NCI-H1105 treated with DMSO at 0.1 percent for 48 hours (cell line): ENCODE measurements at places on chromosomes 16 and 17.
A peak's percentile ranks its signal among the peaks of the same experiment; 100 is the strongest.

- DNase-seq, result no peak
Observed at GRCh38 chr16:71201054-71201453, 29.5 kb downstream of the HYDIN start.

- DNase-seq, result peak; percentile 22
Observed at GRCh38 chr17:47276868-47277267, 23.2 kb downstream of the ITGB3 start.

DNA sequence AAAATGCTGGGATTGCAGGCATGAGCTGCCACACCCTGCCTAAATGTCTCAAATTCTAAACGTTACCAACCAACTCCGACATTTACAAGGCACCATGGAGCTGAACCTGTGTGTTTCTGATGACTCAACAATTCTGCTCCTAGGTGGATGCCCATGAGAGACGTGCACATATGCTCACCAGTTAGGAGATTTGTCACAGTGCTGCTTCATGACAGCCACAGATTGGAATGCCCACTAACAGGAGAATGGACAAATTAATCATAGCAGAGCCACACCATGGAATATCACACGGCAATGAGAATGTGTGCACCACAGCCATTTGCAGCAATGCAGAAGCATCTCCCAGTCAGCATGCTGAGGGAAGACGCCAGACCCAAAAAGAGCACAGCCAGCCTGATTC is 8.0 kb upstream of the KCNG4 start:
- no peak for DNase-seq

GRCh38 chr17:50439008-50439407 is 13.0 kb downstream of the ACSF2 start:
- no peak for DNase-seq

DNA sequence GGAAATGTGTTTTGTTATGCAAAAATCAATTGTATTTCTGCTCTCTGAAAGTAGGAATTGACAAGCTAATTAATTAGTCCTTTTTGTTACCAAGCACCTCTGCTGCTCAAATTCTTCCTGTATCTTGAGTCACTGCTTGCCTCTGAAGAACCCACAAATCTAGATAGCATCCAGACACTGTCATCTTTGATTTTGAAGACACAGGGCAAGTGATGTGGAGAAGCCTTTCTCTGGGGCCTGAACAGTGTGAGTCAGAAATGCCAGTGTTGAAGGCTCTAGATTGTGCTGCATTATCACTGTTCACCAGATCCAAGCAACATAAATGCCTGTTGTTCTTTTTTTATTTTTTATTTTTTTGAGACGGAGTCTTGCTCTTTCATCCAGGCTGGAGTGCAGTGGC is 10.9 kb upstream of the ST6GALNAC1 start:
- DNase-seq, result no peak

DNA sequence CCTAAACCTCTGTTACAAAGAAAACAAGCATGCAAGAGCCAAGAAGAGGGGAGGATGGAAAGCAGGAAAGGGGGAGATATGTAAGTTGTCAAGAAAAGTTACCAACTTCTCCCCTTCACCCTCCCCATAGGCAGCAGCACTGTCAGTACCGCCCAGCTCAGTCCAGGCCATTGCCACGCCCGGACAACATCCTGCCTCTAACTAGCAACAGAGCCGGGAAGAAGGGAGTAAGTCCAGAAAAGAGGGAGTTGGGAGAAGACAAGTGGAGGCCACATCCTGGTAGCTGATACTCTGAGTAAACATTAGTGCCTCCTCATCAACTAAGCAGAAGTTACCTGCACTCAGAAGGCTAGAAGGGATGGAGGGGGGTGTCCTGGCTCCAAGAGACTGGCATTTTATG is 113.6 kb downstream of the SMG6 start:
- no peak for DNase-seq

GRCh38 chr17:4053596-4053995 is 89.2 kb downstream of the ZZEF1 start:
- no peak for DNase-seq

GRCh38 chr17:6642592-6642991 is 1.7 kb downstream of the TXNDC17 start:
- no peak for DNase-seq

DNA sequence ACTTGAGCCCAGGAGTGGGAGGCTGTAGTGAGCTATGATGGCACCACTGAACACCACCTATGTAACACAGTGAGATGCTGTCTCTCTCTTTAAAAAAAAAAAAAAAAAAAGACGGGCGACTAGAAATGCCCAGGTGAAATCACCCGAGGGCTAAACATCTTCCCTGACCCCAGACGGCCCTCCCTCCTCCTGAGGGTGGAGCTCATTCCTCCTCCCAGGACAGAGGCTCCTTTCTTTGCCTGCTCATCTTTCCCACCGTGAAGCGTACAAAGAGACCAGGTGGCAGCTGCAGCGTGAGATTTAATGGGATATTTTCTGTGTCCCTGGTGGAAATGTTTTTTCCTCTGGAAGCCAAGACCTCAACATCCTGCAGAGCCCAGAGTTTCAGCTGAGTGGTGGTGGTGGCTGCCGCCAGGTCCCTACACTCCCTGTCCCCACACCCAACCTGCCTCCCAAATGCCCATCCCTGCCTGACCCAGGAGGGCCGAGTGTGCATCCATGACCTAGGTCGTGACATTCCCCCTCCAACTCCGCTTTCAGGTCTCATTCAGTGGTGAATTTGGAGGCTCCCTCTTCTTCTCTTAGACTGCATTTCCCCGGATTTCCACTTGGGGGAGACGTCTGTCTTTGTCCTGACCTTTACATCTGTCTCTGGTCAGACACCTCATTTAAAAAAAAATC is 14.4 kb upstream of the GPRC5B start:
- peak; percentile 34 for DNase-seq

DNA sequence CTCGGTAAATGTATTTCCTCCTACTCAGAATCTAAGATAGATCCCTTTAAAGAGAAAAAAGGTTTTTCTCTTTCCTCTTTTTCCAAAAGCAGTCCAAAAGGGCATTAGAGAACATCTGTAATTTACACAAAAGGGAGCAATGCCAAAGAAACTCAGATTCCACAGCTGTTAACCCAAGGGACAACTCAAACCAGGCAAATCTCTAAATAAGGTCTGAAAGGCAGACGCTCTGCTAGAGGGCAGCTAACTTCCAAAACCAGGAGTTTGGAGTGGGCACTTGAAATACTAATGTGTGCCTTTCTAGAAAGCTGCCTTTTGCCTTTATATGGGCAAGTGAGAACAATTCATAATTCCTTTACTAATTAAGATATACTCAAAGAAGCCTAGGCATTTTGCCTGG is 435.7 kb downstream of the ZFHX3 start:
- no peak for DNase-seq

GRCh38 chr17:17751489-17752088 is 70.3 kb downstream of the RAI1 start:
- no peak for DNase-seq

- no peak for DNase-seq
Observed at GRCh38 chr16:56688762-56689161, 6.5 kb downstream of the MT1X start.

GRCh38 chr16:81846105-81846504 is 67.0 kb downstream of the PLCG2 start:
- no peak for DNase-seq

GRCh38 chr17:12407495-12408252 is 258.0 kb upstream of the MYOCD start:
- no peak for DNase-seq

DNA sequence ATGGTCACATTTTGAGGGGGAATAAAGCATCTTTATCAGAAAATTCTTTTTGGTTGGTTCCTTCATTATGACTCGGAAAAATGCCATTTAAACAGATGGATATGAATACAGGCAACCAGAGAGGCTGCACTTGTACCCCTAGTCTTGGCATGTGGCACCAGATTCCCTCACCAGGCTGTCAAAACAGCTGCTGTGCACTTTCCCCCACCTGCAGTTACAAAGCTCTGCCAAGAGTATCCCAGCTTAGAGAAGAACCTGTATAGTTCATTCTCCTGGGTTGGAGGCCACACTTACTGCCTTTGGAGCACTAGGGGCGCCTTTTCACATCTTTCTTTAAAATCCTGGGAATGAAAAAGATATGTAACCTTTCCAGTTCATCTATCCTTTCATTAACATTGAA is 190.3 kb downstream of the KIF2B start:
- DNase-seq, result no peak

- DNase-seq, result no peak
Observed at GRCh38 chr17:51012538-51012937, 108.1 kb downstream of the SPAG9 start.

GRCh38 chr16:87141402-87141801 is 175.8 kb downstream of the C16orf95 start:
- no peak for DNase-seq

DNA sequence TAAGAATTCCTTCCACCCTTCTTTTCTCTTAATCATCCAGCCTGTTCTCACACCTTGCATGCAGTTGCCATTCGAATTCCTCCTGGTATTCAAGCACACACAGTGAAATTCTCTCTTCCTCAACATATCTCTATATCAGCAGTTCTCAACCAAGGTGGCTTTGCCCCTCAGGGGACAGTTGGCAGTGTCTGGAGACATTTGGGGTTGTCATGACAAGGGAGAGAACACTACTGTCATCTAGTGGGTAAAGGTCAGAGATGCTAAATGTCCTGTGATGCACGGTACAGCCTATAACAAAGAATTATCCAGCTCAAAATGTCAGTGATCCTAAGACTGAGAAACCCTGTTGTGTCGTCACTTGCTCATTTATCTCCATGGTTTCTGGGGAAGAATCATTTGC is 94.8 kb upstream of the CPHXL start:
- no peak for DNase-seq

GRCh38 chr17:72580321-72581127 is 459.7 kb downstream of the SOX9 start:
- DNase-seq, result peak; percentile 45
